Fibroblast of lung (primary cell): ENCODE measurements at places on chromosomes 4 and X. TPM values are rescaled to one million over a fixed set of nuclear protein-coding genes. Genes with fewer than 3 reads are reported as not detected.

Gene PRRG3
- total RNA-seq = 0.66 and 1.0 TPM in 2 replicates

DNA sequence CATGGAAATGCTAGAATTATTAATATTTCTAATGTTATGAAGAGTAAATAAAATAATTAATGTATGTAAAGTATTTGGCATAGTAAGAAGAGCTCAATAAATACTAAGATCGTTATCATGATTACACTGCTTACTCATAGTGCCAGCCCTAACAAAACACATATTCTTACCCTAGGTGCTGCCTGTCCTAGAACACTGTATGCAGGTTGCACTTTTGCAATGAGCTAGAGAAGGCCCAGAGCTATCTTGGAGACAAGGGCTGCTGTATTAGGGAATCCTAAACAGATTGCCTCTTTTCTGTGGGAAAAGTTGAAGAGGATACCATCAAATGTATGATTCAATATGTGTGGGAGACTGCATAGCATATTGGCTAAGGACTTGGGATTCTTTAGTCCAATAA lies 48.0 kb upstream of the TMEM164 start:
- DNase-seq = no peak

GRCh38 chr4:42906341-42906740 lies 13.8 kb downstream of the GRXCR1 start:
- DNase-seq = no peak

DNA sequence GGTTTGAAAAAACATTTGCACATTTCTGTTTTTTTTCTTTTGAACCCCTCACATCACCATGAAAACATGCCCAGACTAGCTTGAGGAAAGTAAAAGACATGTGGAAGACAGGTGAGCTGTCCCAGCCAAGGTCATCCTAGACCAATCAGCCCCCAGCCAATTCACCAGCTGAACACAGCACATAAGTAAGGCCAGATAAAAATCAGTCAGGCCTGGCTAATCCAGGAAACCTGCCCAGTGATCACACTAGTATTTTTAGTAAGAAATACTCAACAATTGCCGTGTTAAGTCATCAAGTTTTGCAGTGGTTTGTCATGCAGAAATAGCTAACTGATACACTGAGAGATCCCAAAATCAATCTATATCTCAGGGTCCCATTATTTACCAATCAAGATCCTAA lies 4.4 kb upstream of the SMR3A start:
- no peak for DNase-seq

GRCh38 chr4:71186566-71187403 lies 152.0 kb upstream of the SLC4A4 start:
- peak; percentile 63 for DNase-seq

DNA sequence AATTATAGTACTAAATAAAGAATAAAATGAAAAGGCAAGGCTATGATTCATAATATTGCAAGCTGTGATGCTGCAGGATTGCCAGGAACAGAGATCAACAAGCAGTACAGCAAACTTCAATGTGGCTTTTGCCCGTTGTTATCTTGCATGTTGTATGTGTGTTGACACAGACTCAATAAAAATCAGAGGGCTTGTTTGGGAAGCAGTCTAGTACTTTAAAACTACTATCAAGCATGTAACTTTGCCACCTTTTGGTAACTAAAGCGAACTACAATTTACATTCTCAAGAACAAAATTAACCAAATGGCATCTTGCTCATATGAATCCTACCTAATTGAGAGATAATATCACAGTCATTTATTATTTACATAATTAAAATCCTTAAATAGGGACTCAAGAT lies 79.8 kb upstream of the GPM6A start:
- peak; percentile 44 for DNase-seq

- no peak for DNase-seq
Observed at GRCh38 chr4:150411520-150411919, 170.4 kb upstream of the MAB21L2 start.

DNA sequence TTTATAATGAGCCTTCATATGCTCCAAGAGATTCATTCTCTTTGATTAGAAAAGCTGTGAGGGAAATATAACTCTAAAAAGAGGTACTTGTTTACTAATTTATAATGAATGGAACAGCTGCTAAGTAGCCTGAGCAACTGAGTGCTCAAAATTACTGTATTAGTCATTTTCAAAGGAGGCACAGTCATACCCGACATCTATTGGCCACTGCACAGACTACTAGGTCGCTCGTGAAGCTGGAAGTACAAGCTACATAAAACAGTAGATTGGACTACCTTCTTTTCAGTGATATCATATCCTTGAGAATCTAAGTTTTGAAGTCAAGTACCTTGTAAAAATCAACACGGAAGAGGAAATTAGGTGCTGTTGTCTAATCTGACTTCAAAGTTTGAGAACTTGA lies 52.0 kb upstream of the GLRB start:
- DNase-seq = no peak

DNA sequence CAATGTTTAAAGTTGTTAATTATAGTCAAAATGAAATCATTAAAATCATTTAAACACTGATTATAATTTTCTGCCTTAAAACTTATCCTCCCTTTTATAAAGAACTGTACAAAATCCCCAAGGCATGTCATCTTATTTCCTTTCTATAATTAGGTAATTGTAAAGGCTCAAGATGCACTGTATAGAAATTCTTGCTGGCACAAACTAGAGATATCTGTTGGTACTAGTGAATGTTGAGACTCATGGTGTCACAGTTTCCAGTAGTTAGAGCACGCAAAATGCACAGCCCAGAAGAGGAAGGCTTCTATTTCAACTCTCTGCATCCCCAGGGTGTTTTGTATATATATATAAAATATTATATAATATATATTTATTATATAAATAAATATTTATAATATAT lies 22.7 kb upstream of the PLA2G12A start:
- DNase-seq = no peak
